ENCODE measurements at places on chromosomes 12 and 14. TPM values are rescaled to one million over a fixed set of nuclear protein-coding genes. Genes with fewer than 3 reads are reported as not detected.

- no peak for DNase-seq
- H3K36me3 ChIP-seq: no peaks in the 10 kb centered on the region
- H3K27ac ChIP-seq: no peak overlapping the region
- no peaks in the 10 kb centered on the region for H3K27me3 ChIP-seq
- no peak overlapping the region for H3K4me3 ChIP-seq
Observed at GRCh38 chr12:66456612-66457011, 154.3 kb downstream of the HELB start.

GRCh38 chr14:53516261-53516774 is 363.2 kb upstream of the DDHD1 start:
- H3K4me3 ChIP-seq: no peak overlapping the region
- DNase-seq: no peak
- no peak overlapping the region for H3K27ac ChIP-seq
- H3K27me3 ChIP-seq: no peaks in the 10 kb centered on the region
- no peaks in the 10 kb centered on the region for H3K36me3 ChIP-seq
- H3K4me1 ChIP-seq: no peaks in the 10 kb centered on the region

DNA sequence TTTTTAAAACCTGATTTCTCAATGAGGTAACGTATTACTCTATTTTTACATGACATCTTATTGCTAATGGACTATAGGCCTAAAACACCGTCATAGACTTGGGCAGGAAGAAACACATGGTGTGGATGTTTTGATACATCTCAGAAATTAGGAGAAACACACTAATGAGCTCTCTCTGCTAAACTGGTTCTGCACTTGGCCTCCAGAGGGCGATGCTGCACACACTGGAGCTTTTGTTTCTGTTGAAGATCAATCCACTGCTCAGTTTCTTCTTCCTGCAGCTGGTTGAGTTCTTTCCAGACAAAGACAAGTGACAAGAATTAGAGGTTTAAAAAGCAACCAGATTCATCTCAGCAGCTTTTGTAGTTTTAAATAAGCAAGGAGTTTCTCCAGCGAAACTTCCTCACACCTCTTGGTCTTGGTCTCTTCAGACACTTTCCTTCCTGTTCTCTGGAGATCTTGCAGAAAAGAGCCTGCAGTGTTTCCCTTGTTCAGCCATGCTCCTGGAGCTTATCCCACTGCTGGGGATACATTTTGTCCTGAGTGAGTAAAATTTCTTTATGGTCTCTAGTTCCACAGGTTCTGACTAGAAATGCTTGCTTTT is 178.5 kb upstream of the OR4E1 start:
- H3K4me1 ChIP-seq: no peaks in the 10 kb centered on the region
- no peak overlapping the region for H3K27ac ChIP-seq
- no peak overlapping the region for H3K4me3 ChIP-seq

DNA sequence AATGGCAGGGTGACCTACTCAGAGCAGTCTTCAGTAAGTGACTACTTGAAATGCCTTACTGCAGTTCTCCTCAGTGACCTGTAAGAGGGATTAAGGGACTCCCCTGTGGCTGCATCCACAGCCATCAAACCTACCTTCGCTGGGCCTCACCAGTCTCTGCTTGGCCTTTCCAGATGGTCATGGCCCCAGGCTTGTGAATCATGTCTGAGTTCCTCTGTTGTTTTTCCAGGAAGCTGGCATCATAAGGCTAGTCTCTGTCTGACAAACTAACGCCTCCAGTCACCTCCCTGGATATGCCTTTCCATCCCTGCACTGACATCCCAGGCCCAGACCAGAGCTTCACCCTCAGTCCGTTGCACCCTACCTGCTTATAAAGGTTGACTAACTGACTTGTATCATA is 14.0 kb downstream of the RNASE2 start:
- no peaks in the 10 kb centered on the region for H3K27me3 ChIP-seq
- peaks cover 12% of the 10 kb centered on the region for H3K4me1 ChIP-seq
- no peak overlapping the region for H3K27ac ChIP-seq
- H3K4me3 ChIP-seq: no peak overlapping the region
- no peaks in the 10 kb centered on the region for H3K36me3 ChIP-seq
- no peak for DNase-seq

DNA sequence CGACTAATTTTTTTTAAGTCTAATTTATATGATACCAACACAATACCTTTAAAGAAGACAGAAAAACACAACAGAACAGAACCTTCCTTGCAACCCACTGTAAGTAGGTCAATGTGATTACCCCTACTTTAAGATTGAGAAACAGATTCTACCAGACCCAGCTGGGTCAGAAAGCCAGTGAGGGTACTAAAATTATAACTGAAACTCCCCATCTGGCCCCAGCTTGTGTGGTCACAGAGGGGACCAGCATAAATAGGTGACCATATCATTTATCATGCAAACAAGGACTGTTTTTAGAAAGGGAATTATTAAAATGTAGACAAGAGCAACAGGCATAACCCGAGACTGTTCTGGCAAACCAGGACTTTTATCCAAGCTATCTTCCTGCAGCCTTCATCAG is 30.1 kb upstream of the FRMD6 start:
- H3K36me3 ChIP-seq: no peaks in the 10 kb centered on the region
- H3K4me1 ChIP-seq: no peaks in the 10 kb centered on the region

DNA sequence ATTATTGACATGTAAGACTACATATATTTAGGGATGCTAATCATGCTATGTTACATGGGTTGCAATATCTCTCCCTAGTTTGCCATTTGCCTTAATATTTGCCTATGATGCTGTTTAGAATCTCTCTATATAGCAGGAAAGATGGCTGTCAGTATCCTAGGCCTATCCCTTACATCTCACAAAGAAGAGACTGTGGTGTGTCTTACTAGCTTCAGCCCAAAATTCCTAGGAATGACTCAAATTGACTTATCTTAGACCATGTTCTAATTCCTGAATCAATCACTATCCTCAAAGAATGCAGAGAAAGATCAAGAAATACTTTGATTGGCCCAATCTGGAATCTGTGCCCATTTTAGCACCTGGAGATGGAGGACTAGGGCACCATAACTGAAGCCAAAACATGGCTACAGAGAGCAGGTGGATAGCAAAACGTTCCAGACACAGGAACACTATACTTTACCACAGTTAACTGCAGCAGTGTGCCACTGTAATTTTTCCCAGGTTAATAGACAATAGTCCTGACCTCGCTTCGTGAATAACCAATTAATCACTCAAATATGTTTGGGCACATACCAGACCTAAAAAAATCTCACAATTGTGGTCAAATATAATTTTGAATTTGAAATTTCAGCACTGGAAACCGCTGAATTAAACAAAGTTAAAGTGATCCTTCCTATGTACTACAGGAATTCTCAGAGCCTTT is 32.7 kb upstream of the GLIPR1 start:
- no peaks in the 10 kb centered on the region for H3K4me1 ChIP-seq
- H3K27ac ChIP-seq: no peak overlapping the region
- no peaks in the 10 kb centered on the region for H3K27me3 ChIP-seq
- H3K36me3 ChIP-seq: no peaks in the 10 kb centered on the region
- no peak for DNase-seq

DNA sequence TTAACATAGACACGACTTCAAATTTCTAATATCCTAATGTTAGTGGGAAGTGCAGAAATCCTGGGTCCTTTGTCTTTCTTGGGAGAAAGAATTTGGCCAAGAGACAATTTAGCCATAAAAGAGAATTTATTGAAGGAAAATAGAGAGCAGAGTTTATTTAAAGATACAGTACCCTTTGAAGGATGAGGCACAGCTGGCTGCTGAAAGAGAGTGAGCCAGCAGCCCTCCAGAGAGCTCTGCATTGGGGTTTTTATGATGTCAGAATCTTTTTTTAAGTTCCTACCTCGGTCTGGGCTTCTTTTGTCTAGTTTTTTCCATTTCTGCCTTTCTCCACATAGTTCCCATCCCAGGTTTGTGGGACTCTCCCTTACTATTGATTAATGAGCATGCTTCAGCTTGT is 37.5 kb downstream of the CCER1 start:
- H3K4me3 ChIP-seq: no peak overlapping the region
- H3K27ac ChIP-seq: no peak overlapping the region

GRCh38 chr14:77144412-77145115 is 3.0 kb upstream of the ZDHHC22 start:
- H3K36me3 ChIP-seq: no peaks in the 10 kb centered on the region
- DNase-seq: no peak
- no peak overlapping the region for H3K27ac ChIP-seq
- peaks cover 33% of the 10 kb centered on the region for H3K4me1 ChIP-seq
- H3K4me3 ChIP-seq: no peak overlapping the region

DNA sequence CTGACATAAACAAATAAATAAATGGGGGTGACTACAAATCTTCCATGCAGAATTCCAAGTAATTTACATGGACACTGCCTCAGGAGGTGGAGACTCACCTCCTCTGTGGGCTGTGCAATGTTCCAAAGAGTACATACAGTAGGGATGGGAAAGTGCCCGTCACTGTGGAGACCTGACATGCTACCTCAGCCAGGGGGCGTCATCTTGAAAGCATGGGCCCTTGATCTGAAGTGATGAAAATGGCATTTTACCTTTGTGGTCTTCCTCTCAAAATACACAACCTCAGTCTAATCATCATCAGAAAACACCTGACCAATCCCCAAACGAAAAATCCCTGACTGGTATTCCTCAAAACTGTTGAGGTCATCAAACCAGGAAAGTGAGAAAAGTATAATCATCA is 48.4 kb downstream of the ANAPC7 start:
- H3K4me1 ChIP-seq: no peaks in the 10 kb centered on the region
- no peaks in the 10 kb centered on the region for H3K27me3 ChIP-seq
- no peak overlapping the region for H3K4me3 ChIP-seq
- no peak overlapping the region for H3K27ac ChIP-seq
- peaks cover 9% of the 10 kb centered on the region for H3K36me3 ChIP-seq
- DNase-seq: no peak

DNA sequence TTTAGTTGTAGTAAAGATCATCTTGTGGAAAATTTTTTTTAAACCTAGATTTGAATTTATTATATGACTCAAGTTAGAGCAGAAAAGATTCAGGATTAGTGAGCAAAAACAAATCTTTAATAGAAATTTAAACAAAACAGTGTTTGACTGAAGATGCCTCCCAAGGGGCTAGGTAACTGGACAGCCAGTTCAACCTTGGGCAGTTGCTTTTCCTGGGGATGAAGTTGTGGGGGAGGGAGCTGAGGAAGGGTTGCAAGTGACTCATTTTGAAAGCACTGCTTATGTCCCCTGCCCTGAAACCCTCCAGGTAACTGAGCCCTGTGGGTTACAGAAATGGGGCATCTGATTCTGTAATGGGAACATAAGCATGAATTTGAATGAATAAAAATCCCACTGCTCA is 13.1 kb downstream of the CFAP54 start:
- no peaks in the 10 kb centered on the region for H3K27me3 ChIP-seq
- H3K36me3 ChIP-seq: no peaks in the 10 kb centered on the region
- H3K27ac ChIP-seq: no peak overlapping the region

GRCh38 chr12:70826156-70826555 is 94.4 kb downstream of the PTPRR start:
- no peaks in the 10 kb centered on the region for H3K27me3 ChIP-seq
- H3K36me3 ChIP-seq: no peaks in the 10 kb centered on the region
- no peak for DNase-seq
- no peak overlapping the region for H3K27ac ChIP-seq
- H3K4me3 ChIP-seq: no peak overlapping the region

WDHD1 gene
- total RNA-seq: 9.1 TPM

CMA1 gene
- not detected for total RNA-seq

GLIPR1L2 gene
- total RNA-seq: 5.2 TPM

GALC gene
- total RNA-seq: 35.6 TPM

DTX1 gene
- total RNA-seq: 23.3 TPM

ENDOU gene
- total RNA-seq: 0.40 TPM

COCH gene
- total RNA-seq: 17.1 TPM

Data from spinal cord (tissue), 10 donors.